ENCODE measurements at places on chromosomes 12 and 14.

- no peak for DNase-seq
Measured at GRCh38 chr12:106130474-106131113, 8.2 kb downstream of the NUAK1 start.

DNA sequence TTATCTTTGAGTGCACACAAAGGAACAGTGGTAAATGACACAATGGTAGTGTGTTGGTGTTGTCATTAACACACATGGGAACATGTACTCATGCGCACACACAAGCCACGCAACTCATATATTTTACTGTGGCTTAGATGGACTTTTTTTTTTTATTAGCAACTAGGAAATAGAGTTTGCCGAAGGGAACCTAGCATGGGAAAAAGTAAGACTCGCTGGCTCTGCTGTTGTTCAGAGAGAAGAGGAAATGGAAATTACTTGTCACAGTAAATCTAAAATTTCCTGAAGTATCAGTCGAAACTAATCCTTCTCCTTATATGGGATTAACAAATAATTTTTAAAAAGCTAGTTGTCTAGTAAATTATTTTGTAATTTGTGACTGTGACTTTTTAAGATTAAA, 33.7 kb upstream of the IL22 start:
- DNase-seq: peak; percentile 21

DNA sequence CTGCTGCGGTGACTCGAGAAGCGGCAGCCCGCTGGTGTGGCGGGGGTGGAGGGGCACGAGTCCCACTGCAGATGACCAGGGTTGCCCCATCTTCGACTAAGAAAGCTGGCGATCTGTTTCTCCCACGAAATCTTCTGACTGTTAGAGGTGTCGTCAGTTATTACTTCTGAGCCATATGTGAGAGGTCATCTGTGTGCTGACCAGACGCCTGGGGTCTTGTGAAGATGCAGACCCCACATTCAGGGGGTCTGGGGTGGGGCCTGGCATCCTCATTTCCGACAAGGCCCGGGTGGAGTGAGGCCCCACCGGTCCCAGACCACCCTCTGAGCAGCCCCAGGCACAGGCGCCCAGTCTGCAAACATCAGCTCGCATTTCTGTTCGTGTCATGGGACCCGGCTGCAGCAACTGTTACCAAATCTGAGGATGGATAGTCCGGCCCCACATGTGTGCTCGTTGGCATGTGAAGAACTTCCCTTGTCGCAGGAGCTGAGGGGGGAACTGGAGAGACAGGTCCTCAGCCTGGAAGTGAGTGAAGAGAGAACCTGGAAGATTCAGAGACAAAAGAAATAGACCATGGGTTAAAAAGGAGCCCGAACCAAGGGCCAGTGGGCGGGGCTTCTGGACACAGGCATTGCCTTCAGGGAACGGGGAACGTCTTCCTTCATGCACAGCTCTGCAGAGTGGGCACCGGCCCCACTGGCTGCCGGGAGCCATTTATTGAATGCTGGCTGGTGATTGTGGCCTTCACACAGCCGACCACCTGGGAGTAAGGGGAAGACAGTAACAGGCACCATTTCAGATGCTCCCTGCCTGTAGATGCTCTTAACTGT, 135.2 kb downstream of the ADGRD1 start:
- DNase-seq: no peak

- no peak for DNase-seq
Measured at GRCh38 chr12:113116875-113117274, 18.7 kb downstream of the RASAL1 start.

DNA sequence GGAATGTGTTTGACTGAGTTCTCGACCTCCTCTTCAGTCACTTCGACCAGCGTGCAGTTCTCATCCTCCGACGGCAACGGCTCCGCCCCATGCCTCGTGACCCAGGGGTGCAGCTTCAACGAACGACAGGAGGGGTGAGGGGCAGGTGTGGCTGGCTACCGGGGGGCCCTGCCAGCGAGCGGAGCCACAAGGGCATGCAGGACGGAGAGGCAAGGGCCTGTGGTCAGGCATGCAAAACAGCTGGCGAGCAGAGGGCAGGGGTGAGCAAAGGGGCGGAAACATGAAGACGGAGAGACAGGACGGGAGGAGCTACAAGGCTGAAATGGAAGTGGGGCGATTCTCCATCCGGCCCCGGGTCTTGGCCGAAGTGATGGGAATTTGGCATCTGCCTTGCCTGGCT, 38.7 kb downstream of the P2RX4 start:
- DNase-seq: no peak

- no peak for DNase-seq
Measured at GRCh38 chr12:107622001-107622400, 63.6 kb upstream of the PWP1 start.

- DNase-seq: no peak
Measured at GRCh38 chr12:118582863-118583262, 206.5 kb downstream of the SUDS3 start.

GRCh38 chr12:108029051-108029835, 99.8 kb upstream of the WSCD2 start:
- DNase-seq: no peak

DNA sequence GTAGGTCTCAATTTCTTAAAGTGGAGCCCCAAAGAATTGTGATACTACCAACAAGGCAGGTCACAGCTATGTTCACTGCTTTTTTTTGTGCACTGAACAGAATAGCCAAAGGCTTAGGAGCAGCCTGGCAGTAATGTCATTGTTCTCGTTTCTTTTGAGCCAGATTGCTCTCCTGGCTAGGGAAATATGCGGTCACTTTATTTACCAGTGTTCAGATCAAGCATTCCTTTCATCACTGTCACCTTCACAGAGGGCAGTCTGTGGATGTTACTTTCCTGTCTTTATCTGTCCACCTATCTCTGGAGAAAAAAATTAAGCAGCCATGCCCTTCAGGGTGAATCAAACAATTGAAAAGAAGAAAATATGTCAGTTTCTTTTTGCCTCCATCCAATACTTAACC, 159.6 kb downstream of the BTG1 start:
- no peak for DNase-seq

DNA sequence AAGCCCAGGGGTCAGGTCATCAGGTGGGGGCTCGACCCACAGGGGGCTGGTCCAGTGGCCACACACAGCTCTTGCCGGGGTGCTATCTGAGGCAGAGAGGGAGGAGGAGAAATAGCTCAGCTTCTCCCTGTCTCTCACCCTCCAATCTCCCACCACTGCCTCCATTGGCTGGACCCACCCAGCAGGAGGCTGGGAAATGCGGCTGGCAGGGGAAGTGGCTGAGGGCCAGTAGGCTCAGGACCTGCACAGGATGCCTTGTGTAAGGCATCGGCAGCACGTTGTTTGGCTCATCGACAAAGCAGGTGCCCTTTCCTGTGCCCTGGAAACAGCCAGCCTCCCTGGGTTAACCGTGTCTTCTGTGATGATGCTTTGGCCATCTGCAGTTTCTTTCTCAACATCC, 58.8 kb upstream of the SLC24A4 start:
- peak; percentile 33 for DNase-seq

DNA sequence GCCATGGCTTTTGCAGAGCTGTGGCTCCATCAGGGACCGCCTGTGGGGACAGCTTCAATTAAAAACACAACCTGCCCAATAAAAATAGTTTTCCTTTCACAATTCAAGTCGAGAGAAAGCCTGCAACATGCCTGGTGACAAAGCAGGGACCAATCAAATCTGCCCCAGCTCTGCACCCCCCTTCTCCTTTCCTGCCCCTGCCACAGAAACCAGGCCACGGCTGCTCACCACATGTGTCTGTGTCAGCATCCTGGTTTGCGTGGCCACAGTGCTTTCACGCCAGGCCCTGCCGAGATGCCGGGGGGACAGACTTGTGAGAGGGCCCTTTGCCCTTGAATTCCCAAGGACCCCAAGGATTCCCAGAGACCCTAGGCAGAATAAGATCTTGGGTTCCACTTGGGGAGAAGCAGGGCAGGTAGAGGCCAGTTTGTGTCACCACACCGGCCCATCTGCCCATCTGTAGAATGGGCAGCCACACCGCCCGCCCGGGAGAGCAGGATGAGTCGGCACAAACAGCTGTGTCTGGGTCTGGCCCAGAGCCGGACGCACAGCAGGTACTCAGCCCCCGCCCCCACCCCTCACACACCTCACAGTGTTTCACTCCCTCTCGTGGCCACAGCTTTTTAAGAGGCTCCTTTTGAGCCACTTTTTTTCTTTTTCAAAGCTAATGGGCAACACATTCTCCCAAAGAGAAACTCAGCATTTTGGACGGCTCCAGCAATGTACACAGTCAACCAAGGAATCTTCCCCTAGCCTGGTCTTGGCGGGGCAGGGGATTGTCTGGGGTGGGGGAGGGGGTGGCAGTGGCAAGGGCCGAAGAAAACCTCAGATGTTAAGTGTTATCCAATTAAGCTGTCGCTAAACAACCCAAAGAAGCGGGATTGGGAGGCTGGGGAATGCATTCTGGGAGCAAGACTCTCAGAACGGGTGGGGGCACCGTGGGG, 41.5 kb downstream of the BCL11B start:
- no peak for DNase-seq

GRCh38 chr12:68406134-68406576, 74.0 kb upstream of the MDM1 start:
- no peak for DNase-seq

GRCh38 chr12:34403706-34404376, 381.5 kb downstream of the ALG10 start:
- no peak for DNase-seq

DNA sequence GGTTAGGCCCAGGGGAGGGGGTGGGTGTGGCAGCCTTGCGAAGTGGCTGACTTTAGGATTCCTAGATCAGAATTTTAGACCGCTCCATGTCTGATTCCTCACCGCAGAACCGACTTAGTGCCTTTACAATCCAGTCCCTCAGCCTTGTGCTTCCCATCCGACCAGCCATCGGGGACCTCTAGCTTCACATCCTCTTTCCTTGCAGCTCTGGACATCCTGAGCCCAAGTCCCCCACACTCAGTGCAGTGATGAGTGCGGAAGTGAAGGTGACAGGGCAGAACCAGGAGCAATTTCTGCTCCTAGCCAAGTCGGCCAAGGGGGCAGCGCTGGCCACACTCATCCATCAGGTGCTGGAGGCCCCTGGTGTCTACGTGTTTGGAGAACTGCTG, 557 bp downstream of the COPS7A start:
- peak; percentile 78 for DNase-seq

- no peak for DNase-seq
Measured at GRCh38 chr12:5898874-5899273, 46.2 kb downstream of the ANO2 start.

- DNase-seq: no peak
Measured at GRCh38 chr14:41146391-41146790, 460.3 kb upstream of the LRFN5 start.

- peak; percentile 99 for DNase-seq
Measured at GRCh38 chr12:11836282-11837151, 187.0 kb downstream of the ETV6 start.

DNA sequence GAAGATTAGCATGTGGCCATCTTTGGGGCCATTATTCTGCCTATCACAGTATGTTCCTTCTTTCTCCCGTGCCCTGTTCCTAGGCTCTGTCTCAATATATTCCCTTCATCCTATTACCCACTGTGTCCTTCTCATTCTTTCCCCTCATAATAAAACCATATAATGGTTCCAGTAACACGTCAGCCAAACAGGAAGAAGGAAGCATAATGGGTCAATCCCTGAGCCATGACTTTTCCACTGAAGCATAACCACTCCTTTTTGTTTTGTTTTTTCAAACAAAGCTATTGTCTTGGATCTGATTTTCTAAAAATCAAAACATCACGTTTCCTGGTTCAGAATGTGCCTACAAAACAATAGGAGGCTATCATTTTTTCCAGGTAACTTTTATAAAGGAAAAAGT, 21.3 kb upstream of the RHOJ start:
- no peak for DNase-seq

DNA sequence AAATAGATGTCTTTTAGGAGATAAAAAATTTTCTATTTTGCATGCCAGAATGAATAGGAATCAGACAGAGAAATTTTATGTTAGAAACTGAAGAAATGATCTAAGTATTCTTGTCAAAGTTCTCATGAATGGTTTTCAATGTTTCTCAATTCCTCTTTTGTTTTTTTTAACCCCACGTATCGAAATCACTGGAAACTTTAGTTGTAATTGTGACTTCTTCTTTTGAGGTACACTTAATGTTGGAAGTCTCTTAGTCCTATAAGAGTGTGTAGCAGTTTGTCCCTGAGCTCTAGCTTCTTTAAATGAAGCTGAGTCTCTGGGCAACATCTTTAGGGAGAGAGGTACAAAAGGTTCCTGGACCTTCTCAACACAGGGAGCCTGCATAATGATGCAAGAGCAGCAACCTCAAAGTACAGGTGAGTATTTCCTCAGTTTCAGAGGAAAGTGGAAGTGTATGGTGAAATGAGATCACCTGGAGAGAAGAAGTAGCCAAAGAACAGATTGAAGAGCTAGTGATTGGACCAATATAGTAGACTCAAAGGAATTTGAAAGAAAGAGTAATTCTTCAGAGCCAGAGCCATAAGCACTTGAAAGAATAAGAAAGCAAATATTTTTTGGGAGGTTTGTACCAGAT, at the start of gene CLEC6A:
Gene CLEC6A (plus strand): TSS at position 236 of the 634 bp plus-strand sequence. CDS start 150 bp downstream, at position 386.
- peak; percentile 86 for DNase-seq

GRCh38 chr14:85296456-85297210, 233.3 kb upstream of the FLRT2 start:
- DNase-seq: peak; percentile 86

DNA sequence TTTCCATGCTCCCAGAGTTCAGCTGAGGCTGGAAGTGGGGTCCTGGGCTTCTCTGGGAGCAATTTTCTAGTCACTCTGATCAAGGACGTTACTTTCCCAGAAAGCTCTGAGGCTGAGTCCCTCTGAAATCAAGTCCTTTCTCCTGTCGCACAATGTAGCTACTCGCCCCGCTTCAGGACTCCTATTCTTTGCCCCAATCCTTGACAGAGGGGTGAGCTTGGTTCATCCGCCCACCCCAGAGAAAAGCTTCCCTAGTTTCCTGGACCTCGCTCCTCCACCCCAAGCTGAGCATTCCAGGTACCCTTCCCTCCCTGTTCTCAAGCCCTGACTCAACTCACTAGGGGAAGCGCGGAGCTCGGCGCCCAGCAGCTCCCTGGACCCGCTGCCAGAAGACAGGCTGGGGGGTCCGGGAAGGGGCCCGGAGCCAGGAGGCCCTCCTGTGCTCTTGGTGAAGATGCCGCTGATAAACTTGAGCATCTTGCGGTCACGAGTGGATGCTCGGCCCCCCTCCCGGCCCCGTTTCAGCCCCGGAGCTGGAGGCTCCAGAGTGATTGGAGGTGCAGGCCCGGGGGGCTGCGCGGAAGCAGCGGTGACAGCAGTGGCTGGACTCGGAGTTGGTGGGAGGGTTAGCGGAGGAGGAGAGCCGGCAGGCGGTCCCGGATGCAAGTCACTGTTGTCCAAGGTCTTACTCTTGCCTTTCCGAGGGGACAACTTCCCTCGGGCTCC, 1.6 kb downstream of the AGAP2 start:
- no peak for DNase-seq

GRCh38 chr12:752695-753610, 574 bp downstream of the WNK1 start:
- DNase-seq: peak; percentile 6

- no peak for DNase-seq
Measured at GRCh38 chr12:6343518-6343917, 1.6 kb upstream of the TNFRSF1A start.

GRCh38 chr14:77031759-77032490, 3.4 kb upstream of the IRF2BPL start:
- peak; percentile 52 for DNase-seq

Measured in MV-4-11 (cell line).